ENCODE measurements at places on chromosomes 2 and 18.

GRCh38 chr2:18987592-18988073 is 370.8 kb downstream of the OSR1 start:
- DNase-seq: no peak

DNA sequence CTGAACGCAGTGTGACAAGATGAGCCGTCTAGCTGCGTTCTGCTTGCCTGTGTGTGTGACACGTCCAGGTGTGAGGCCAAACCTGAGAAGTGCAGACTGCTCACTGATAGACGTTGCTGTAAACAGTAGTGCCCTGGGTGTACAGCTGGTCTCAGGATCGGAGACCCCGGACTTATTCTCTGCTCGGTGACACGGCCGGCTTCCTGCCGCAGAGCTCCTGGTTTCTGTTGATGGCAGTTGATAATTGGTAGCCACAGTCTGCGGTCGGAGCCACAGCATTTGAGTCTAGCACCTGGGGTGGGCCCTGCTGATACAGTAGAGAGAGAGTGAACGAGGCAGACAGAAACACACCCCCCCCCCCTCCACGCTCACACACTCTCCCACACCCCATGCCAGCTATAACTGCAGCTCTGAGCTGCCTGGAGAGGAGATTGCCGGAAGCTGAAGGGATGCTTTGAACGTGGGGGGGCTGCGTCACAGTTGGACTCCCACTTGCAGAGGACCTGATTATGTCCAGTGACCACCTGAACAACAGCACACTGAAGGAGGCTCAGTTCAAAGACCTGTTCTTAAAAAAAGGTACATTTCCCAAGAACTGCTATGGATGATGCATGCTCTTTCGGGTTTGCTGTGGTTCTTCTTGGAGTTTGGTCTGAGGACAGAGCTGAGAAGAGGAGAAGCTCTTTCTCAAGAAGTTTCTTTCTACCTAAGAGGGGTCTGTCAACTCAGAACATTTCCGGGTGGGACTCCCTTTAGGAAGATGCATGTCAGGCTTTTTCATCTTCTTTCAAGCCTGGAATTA is 114.0 kb downstream of the FAM210A start:
- DNase-seq: peak; percentile 68

GRCh38 chr18:13318731-13319501 is 100.4 kb downstream of the LDLRAD4 start:
- DNase-seq: no peak

GRCh38 chr2:853203-853870 is 97.3 kb upstream of the SNTG2 start:
- DNase-seq: no peak

- DNase-seq: no peak
Measured at GRCh38 chr18:77736842-77737241, 487.2 kb downstream of the GALR1 start.

- no peak for DNase-seq
Measured at GRCh38 chr18:22485808-22486244, 68.1 kb upstream of the CTAGE1 start.

DNA sequence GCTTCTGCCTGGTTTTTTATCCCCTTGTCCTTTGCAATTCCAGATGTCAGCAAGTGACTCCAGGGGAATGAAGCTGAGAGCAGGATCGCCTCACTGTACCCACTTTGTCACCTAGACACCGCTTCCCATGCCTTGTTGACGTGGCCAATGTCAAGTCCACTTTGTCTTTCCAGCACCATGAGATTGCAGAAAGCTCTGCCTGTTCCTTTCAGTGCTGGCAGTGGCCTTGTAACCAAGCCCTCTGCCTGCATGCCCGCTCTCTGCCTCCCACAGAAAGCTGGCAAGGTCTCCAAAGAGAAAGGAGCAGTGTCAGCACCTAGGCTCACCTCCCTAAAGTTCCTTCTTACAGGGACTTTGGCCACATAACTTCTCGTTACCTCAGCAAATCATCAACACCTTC is 282.2 kb upstream of the ST6GAL2 start:
- no peak for DNase-seq

All from CMK (cell line).